ENCODE measurements at places on chromosomes 6 and 20. TPM values are rescaled to one million over a fixed set of nuclear protein-coding genes. Genes with fewer than 3 reads are reported as not detected.
A peak's percentile ranks its signal among the peaks of the same experiment; 100 is the strongest.

Gene OR2J3
- not detected for total RNA-seq

Gene NKX2-4
- not detected for total RNA-seq

Gene CLPSL2
- total RNA-seq, result not detected

Gene TMEM217
- total RNA-seq, result 6.8 TPM

Gene EYS
- 0.27 TPM for total RNA-seq

Gene TBX18
- 35.3 TPM for total RNA-seq

Gene SAYSD1
- total RNA-seq, result 9.0 TPM

- no peaks in the 10 kb centered on the region for H3K36me3 ChIP-seq
- H3K4me1 ChIP-seq, result no peaks in the 10 kb centered on the region
- H3K27me3 ChIP-seq, result peaks cover 5% of the 10 kb centered on the region
- DNase-seq, result peak; percentile 25
- no peak overlapping the region for H3K4me3 ChIP-seq
Measured at GRCh38 chr20:881051-881782, 34.9 kb downstream of the ANGPT4 start.

DNA sequence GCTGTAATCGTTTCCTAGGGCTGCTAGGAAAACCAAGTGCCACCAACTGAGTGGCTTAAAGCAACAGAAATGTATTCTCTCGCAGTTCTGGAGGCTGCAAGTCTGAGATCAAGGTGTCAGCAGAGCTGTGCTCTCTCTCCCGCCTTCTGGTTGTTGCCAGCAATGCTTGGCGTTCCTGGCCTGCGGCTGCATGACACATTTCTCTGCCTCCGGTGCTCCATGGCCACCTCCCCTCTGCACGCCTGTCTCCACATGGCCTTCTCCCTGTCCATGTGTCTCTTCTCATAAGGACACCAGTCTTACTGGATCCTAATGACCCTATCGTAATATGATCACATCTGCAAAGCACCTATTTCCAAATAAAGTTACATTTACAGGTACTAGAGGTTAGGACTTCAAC, 91.7 kb upstream of the AKAP12 start:
- H3K27me3 ChIP-seq, result no peaks in the 10 kb centered on the region

DNA sequence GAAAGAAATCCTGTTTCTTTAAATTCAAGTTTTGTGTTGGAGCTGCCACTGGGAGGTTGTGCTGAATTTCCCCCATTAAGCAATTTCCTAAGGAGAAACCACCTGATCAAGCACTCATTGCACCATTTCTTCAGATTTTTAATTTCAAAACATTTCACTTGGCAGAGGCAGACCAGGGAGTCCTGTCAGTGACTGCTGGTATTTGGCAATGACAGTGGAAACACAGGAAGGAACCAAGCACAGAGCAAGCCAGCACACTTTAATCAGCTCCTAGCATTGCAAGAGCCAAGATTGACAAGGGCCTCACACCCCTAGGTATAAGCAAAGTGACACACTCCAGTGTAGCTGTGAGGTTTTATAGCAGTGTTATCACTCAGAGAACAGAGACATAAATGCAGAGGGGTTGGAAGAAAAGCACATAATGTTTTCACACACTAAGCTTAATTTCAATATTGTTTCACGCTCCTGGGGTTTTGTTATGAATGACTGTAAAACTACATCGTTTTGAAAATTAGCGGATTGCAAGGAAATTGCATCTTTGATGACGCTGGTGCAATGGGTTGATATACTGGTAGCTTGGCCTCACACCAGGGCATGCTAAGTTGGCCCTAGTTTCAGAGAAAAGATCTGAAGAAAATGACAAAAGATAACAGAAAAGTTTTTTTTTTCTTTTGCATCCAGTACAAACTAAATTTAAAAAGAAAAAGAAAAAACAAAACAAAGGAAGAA, 768.4 kb downstream of the TFAP2A start:
- no peaks in the 10 kb centered on the region for H3K36me3 ChIP-seq
- peaks cover 40% of the 10 kb centered on the region for H3K4me1 ChIP-seq
- H3K27ac ChIP-seq, result peak overlapping the region; percentile 58

DNA sequence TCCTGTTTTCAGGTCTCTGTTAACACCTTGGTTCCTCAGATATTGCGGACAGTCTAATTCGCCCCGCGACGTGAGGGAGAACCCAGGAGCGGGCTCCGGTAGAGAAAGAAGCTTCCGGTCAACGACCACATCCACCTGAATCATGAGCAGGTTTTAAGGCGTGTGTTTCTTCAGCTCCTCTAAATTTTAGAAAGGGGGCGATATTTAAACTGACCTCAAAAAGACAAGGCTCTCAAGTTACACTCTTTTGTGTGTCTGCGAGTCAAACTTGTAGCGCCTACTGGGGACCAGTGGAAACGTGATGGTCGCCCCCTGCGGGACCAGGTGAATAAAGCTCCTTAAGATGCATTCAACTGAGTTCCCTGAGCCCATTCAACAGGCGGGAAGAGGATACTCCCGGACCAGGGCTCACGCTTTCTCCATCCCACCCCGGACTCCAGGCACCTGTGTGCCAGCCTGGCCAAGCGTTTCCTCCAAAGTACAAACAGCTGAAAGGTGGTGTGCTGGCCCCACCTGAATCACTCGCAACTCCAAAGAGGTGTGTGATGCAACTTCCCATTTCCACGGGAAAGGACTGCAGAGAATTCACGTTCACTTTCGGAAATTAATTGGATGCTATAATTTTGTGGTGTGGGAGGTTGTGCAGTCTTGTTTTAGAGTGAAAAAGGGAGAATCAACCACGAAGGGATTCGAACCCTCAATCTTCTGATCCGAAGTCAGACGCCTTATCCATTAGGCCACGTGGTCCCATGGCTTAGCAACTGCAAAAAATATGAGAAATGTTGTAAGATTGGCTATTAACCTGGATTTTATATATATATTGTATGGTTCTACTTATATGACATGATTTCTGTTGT, 17.0 kb downstream of the GPX5 start:
- peaks cover under 1% of the 10 kb centered on the region for H3K27me3 ChIP-seq
- no peak overlapping the region for H3K27ac ChIP-seq
- H3K4me1 ChIP-seq, result peaks cover 13% of the 10 kb centered on the region
- DNase-seq, result peak; percentile 70

DNA sequence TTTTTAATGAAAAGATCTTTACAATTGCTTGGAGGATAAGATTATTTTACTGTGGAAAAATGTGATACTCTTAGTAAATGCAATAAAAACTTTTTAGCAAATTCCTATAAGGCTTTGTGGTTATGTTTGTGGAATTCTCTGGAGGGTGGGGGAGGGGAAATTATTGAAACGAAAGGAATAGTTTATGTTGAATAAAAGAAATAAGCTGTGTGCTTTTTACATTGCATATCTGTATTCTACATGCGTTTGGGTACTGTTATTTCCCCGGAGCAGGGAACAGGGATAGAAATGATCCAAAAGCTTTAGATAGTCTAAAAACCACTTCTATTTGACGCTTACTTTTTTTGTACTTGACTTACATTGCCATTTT, 143.8 kb downstream of the SLC16A10 start:
- no peak overlapping the region for H3K27ac ChIP-seq
- no peak for DNase-seq
- H3K36me3 ChIP-seq, result no peaks in the 10 kb centered on the region
- no peak overlapping the region for H3K4me3 ChIP-seq

DNA sequence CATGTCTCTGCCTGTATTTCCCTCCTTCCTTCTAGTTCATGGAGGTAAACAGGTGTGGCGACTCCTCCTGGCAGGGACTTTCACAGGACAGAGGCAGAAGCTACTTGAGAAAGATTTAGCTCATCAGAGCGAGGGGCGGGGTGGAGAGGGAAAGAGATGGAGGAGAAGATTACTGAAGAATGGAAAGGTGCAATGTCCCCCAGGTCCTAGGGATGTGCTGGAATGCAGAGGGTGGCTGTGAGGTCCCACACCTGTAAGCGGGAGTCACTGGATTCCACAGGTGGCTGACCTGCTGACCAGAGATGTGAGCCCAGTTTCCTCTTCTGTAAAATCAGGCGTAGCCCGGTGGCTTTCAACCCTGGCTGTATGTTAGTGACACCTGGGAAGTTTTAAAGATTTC, 199.2 kb upstream of the SULF2 start:
- H3K27ac ChIP-seq, result no peak overlapping the region
- no peaks in the 10 kb centered on the region for H3K36me3 ChIP-seq
- no peak for DNase-seq

DNA sequence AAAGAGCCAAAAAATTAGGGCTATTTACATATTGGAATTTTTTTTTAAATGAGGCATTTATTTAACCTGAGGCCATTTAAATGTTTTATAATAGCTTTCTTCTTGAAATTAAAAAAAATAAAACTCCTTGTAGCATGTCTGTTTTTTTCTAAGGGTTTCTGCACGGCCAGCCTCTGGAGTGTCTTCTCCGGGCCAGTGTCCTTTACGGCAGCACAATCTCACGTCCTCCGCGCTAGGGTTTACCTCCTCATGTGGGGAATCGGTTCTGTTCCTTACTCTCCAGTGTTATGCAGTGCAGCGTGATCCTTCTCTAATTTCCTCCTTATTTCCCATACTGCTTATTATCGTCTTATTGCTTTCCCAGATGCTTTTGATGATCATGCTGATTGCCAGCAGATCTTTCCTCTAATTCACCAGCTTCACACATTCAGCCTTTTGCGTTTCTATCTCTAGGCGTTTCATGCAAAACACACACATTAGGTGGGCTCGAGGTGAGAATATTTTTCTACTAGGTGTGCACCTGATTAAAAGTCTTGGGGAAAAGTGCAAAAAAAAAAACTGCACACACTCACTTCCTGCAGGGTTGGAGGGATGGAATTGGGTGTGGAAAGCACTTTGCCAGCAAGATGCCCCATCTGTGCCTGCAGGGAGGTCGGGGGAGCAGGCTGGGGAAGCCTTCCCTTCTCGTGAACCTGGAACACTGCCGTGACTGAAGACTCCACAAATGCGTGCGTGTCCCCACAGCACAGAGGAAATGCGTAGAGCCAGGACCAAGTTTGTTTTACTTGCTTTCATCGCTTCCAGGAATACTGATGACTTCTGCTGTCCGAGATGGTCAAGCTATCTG, 56.1 kb downstream of the PSMG4 start:
- no peaks in the 10 kb centered on the region for H3K36me3 ChIP-seq
- DNase-seq, result no peak
- no peak overlapping the region for H3K27ac ChIP-seq
- no peak overlapping the region for H3K4me3 ChIP-seq

DNA sequence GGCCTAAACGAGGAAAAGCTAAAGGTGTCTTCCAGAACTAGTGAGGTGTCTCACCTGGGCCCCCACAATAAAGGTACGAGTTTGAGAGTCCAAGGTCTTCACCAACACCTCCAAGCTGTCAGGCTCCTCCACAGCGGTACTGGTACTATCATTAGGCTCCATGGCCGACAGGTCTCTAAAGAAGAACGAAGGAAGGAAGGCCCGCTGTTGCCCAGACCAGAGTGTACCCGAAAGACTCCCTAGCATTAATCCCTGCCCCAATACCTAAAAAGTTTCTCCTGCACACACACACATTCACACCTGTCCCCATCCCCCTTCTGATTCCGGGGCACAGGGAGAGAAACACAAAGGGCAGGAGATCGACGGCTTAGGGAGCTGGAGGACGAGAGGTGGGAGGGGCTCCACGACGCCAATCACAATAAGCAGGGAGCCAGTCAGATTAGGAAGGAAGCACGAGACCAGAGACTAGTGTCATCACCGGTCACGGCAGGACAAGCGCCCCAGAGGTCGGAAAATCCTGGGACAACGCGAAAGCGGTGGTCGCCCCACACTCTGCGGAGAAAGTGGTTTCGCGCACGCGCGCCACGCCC, 764 bp downstream of the BAG6 start:
- H3K36me3 ChIP-seq, result peaks cover 25% of the 10 kb centered on the region
- peak overlapping the region; percentile 83 for H3K27ac ChIP-seq

DNA sequence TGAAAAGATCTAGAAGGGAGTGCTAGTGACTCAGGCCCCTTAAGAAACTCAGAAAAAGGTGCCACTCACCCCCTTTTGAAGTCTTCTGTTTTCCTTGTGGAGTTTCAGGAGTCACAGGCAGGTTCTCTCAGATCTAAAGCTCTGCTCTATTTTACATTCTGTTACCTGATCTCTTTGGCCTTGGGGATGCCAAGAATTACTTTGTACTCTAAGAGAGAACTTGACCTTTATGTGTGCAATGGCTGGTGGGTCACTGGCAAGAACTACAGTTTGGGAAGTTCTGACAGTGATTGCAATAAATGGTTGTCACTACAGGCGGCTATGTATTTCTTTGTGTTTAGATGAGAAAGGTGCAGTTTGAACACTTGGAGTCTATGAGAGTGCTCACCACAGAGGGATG, 24.2 kb upstream of the ENPP4 start:
- no peaks in the 10 kb centered on the region for H3K27me3 ChIP-seq
- H3K27ac ChIP-seq, result no peak overlapping the region
- DNase-seq, result no peak
- H3K36me3 ChIP-seq, result no peaks in the 10 kb centered on the region

DNA sequence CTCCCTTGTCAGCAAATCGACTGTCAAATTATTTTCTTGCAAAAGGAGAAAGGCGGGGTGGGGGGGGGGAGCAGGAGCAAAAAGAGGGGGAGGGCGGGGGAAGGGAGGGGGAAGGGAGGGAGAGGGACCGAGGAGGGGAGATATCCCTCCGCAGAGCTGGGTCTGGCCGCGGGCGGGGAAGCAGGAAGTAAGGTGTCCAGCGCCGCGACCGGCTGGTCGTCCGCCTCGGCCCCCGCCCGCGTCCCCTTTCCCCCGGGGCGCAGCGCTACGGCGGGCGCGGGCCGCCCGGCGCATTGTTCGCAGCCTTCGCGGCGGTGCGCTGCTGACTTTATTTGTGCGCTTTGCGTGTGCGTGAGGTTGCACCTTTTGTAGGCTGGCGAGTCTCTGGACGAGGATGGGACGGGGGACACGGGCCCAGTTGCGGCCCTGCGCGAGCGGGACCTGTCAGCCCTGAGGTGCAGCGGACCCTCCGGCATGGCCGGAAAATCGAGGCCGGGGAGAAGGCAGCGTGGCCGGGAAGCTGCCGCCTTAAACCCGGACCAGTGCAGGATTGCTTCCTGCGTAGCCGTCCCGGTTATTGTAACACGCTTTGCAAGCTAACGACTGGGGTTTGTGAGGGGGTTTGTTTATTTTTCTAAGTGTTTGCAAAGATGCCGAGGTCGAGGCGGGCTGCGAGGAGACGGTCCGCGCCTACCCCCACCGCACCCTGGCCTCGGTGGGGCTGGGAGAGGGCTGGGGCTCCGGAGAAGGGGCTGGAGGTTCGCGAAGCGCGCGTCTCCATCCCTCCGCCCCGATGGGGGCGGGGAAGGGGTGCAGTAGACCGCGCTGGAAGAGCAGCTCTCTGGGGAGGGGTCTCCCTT, 675 bp upstream of the TRERF1 start:
- no peak overlapping the region for H3K27ac ChIP-seq
- peaks cover 9% of the 10 kb centered on the region for H3K4me1 ChIP-seq
- peak; percentile 64 for DNase-seq
- H3K27me3 ChIP-seq, result peaks cover 34% of the 10 kb centered on the region
- peak overlapping the region; percentile 73 for H3K4me3 ChIP-seq

GRCh38 chr20:57893366-57893999, 183.7 kb upstream of the PMEPA1 start:
- H3K27ac ChIP-seq, result no peak overlapping the region
- no peak overlapping the region for H3K4me3 ChIP-seq
- no peaks in the 10 kb centered on the region for H3K27me3 ChIP-seq
- H3K4me1 ChIP-seq, result no peaks in the 10 kb centered on the region
- H3K36me3 ChIP-seq, result no peaks in the 10 kb centered on the region
- no peak for DNase-seq
